Hematopoietic multipotent progenitor cell treated with erythropoietin and hydrocortisone succinate and interleukin-3 and kit ligand, for 8 days (in vitro differentiated cells): ENCODE measurements at places on chromosomes 2 and 18.

- no peak for DNase-seq
Observed at GRCh38 chr2:96809216-96809882, 6.7 kb upstream of the CNNM3 start.

GRCh38 chr2:18078216-18078615, 199.7 kb downstream of the KCNS3 start:
- DNase-seq: peak; percentile 68

GRCh38 chr2:189406586-189407233, 34.6 kb upstream of the WDR75 start:
- no peak for DNase-seq

DNA sequence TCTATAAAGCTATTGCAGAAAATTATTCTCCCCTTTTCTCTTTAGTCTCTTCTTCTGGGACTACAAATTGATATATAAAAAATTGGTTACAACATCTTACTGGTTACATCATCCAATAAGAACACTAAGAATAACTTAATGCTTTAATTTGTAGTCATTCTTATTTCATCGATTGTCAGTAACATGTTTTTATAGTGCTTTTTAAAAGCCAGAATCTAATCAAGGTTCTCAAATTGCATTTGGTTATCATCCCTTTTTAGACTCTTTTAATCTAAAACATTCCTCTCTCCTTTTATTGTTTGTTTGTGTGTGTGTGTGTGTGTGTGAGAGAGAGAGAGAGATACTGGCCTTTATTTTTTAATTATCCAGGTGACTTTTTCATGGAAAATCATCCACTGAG, 377.1 kb upstream of the MEIS1 start:
- no peak for DNase-seq

- DNase-seq: no peak
Observed at GRCh38 chr2:232901736-232902578, 31.9 kb downstream of the SNORC start.

DNA sequence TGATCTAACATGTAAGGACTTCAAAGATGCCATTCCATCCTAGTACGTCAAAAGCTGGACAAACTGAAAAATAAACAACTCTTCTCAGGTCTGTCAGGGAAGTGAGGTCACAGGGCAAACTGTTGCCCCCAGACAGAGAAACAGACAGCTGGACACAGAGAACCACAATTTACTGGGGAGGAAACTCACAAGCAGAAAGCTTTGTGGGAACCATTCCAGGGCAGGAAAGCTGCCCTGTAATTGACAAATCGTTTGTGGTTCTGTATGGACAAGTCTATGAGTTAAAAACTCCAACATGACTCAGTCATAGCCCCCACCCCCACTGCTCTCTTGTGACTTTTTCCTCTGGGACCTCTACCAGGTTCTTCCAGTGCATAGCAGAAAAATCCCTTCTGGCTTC, 28.4 kb downstream of the MCEE start:
- no peak for DNase-seq

DNA sequence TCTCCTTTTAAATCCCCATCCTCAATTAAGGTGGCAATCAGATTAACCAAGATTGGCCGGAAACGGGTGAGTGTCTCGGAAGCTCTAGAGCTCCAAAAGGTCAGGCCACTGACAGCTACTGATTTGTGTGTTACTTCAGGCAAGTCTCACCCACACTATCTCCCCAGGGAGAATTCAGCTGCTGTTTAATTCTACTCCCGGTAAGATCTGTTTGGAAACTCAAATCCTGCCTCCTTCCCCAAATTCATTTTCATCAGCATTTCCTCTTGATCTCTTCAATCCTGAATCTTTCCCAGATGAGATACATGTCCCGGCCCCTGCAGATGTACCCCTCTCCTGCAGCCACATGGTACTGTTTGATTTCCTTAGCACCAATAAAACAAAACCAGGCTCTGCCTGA, 34.9 kb downstream of the EFR3B start:
- DNase-seq: no peak

DNA sequence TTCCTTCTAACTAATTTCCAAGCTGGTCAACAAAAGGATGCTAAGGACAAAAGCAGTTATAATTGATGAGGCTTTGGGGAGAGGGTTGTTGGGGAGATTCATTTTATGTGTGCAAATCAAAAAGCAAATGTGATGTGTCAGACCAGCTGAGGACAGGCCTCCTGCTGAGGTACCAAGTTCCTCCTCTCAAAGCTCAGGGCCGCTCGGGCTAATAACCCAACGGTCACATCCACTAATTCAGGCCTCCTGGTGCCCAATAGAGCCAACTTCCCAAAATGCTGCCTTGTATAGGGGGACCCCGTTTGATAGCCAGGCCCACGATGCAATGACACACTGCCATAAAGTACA, 88.6 kb upstream of the RTN4 start:
- DNase-seq: no peak

GRCh38 chr2:45895241-45895861, 243.9 kb downstream of the PRKCE start:
- no peak for DNase-seq

- no peak for DNase-seq
Observed at GRCh38 chr18:14015416-14015815, 100.1 kb upstream of the MC2R start.

DNA sequence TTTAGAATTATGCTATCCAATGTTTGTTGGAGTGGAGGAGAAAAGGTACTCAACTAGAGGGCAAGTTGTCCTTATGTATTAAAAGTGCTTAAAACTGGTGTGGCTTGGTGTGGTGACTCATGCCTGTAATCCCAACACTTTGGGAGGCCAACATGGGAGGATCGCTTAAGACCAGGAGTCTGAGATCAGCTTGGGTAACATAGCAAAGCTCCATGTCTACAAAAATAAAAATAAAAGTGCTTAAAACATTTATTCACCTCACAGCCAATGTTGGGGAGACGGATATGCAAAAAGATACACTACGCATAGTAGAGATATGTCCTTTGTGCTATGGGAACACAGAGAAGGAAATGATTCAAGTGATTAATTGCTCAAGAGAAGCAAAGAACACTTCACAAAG, 19.3 kb upstream of the TNFAIP6 start:
- DNase-seq: no peak

- no peak for DNase-seq
Observed at GRCh38 chr2:127320067-127320466, 26.1 kb upstream of the ERCC3 start.

DNA sequence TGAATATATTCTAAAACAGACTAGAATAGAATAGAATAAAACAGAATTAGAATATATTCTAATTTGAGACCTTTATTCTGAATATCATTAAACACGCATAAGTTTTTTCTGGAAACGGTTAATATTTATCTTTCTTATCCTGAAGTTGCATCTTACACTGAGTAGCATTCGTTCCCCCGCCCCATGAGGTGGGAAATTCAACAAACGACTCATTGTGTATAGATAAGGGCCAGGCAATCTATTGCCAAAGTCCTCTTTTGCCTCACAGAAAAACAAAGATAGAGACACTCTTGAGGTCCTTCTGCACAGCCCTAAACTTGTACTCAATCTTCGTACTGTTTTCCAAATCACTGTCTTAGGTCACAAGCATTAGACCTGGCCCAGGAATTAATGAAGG, 98.1 kb downstream of the COL6A3 start:
- DNase-seq: no peak

DNA sequence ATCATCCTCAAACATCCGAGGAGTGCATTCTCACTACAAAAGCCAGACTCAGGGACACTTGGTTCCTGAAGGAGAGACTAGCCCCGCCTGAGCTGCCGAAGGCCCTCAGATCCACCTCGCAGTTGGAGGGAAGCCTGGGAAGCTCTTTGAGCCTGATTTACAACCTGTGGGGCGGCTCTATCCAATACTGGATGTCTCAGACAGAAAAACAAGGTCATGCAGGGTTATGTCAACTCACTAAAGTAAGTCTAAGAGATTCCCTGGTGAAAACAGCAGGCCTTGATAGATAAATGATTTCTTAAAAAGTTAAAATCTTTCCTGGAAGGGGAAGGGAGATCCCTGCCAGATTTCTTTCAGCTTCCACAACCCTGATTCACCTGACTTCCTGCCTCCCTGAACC, 284.3 kb downstream of the CYP26B1 start:
- DNase-seq: no peak

DNA sequence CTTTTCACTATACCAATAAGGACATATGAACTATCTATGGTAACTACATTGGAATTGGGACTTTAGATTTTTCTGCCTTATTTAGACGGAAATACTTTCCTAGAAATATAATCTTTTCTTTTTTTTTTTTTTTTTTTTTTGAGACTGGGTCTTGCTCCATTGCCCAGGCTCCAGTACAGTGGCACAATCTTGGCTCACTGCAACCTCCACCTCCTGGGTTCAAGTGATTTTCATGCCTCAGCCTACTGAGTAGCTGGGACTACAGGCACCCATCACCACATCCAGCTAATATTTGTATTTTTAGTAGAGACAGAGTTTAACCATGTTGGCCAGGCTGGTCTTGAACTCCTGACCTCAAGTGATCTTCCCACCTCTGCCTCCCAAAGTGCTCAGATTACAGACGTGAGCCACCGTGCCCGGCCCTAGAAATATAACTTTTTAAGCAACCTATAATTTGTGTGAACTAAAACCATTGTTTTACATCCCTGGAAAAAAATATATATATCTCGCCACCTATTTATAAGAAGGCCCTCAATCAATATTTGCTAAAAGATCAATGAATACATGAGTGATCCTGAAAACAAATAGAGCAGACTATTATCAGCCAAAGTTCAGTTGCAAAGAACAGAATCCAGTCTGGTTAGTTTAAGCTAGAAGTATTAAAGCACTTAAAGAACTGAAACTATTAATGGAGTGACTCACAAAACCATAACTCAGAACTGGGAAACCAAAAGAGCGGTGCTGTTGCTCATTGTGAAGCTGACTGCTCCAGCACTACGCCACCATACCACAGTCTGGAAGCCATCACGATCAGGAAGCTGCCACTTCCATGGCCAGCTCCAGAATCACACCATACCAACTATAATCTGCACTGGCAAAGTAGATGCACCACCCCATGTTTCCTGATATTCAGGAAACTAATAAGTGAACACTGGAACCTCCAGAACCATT, 8.4 kb upstream of the HNRNPLL start:
- DNase-seq: no peak

GRCh38 chr2:84849271-84849952, 31.5 kb downstream of the TRABD2A start:
- DNase-seq: no peak

GRCh38 chr18:56637711-56638231, 621 bp downstream of the TXNL1 start:
- DNase-seq: peak; percentile 26

- DNase-seq: no peak
Observed at GRCh38 chr18:75586130-75586889, 158.8 kb upstream of the SMIM21 start.
